ENCODE measurements at places on chromosomes 13 and 19.

DNA sequence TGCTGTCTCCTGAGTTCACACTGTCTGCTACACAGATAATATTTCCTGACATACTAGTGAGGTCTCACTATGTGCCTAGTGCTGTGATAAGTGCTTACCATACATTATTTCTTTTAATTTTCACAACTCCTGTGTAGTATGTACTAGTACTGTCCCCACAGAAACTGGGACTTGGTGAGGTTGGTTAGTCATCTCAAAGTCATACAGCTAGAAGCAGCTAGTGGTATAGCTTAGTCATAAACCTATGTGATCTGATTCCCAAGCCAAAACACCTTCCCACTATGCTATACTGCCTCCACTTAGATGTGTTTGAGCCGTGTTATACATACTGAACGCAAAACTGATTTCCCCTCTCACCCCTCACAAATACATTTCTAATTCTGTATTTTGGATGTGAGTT, 10.5 kb downstream of the MTMR6 start:
- DNase-seq, result no peak

DNA sequence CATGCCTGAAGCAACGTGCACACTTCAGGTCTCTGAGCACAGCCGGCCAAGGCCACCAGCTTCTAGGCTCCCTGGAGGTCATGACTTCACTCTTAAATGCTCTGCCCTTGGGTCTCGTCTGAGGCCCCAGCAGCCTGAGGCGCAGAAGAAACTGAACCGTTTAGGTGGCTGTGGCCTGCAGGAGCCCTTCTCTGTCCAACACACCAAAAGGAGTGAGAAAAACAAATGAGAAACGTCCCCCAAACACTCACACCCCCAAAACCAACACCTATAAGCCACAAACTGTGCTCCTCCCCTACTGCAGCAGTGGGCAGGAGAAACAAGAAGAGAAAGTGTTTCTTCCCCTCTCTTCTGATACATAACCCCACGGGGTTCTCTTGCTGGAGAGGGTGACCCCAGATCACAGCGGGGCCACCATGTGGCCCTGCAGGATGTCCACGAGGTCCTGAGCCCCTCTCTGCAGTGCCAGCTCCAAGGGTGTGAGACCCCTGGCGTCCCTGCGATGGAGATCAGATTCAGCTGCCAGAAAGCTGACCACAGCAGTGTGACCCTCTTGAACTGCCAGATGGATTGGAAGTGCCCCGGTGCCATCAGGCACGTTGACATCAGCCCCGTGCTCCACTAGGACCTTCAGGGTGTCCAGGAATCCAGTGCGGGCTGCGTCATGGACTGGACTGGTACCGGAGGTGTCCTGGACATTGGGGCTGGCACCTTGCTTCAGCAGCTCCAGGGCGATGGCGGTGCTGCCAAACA, 1.0 kb upstream of the KRI1 start:
- DNase-seq, result no peak

DNA sequence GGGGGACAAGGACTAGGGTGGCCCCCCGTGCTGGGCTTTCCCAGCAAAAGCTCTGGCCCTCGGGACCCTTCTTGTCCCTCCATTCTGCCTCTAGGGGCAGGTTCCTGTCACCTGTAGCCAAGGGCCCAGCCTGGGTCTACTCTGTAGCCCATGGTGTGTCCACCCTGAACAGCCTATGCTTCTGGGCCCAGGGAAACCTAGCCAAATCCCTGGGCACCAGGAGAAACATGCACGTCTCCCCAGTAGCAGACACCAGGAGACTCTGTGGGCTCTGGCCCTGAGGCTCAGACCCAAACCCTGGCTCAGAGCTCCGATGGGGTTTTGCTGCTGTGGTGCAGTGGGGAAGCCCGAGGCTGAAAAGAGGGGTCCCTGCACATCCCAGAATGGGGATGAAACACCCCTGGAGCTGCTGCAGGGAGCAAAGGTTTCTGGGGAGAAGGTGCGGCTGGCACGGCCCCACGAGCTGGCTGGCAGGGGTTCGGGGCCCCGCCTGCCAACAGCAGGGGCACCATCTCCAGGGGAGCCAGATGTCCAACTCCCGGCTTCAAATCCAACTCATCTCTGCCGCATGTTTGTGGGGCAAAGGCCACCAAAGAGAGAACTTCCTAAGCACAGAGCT, 18.2 kb downstream of the CEBPG start:
- DNase-seq, result no peak

DNA sequence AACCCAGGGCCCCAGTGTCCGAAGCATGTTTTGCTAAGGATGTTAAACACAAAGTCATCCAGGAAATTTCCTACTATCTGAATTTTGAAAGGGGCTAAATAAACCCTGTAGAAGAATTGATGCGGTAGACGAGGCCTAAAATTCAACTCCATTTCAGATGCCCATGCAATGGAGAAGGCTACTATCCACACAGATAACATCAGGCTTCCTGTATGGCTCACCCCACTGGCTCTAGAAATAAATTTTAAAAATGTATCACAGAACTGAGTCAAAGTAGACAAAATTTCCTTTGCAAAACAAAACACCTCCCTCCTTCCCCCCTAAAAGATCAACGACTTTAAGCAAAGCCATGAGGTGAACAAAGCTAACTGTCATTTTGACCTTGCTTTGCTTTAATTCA, 188.4 kb downstream of the ABCC4 start:
- DNase-seq, result no peak

- DNase-seq, result no peak
Measured at GRCh38 chr13:80884056-80884785, 543.3 kb upstream of the SPRY2 start.

DNA sequence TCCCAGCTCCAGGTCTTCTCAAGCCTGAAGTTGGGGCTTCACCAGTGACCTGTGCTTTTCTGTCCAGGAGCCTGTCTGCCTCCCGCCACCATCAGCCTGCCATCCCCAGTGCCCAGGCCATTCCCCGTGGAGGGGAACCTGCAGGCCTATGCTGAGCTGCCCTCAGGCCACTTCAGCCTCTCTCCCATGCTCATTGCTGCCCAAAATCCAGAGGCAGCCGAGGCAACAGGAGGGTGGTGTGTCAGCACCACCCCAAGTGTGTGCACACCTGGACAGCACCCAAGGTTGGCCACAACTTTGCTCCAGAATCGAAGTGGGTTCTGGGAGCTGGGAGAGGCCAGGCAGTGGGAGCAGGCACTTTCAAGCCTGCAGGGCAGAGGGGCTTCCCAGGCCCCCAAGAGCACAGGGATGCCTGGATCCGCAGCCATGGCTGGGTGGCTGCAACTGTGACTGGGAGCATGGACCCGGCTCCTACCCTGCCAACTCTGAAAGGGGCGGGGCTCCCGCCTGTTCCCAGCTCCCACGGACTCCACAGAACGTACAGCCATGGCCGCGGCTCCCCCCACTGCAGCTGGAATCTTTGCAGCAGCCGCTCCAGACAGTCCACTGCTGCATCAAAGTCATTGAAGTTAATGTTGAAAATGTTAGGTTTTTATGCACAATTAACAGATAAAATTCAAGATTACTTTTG, 1747.0 kb downstream of the OLFM4 start:
- DNase-seq, result no peak

DNA sequence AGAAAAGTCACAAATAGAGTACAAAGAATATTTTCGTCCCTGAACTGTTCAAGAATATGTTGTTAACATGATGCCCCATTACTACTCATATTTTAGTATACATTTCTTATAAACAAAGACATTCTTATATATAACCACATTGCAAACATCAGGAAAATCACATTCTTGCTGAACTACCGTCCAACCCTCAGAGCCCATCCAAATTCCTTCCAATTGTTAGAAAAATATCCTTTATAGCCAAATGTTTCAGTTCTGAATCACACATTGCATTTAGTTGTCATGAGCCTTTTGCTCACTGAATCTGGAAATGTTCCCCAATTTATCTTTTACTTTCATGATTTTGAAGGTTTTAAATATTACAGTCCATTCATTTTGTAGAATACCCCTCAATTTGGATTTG, 467.8 kb upstream of the ARGLU1 start:
- DNase-seq, result no peak

- no peak for DNase-seq
Measured at GRCh38 chr13:86960876-86961275, 710.3 kb upstream of the SLITRK5 start.

- DNase-seq, result no peak
Measured at GRCh38 chr19:54428323-54429175, 13.3 kb downstream of the TTYH1 start.

GRCh38 chr13:44619651-44620050, 43.5 kb upstream of the TSC22D1 start:
- no peak for DNase-seq

DNA sequence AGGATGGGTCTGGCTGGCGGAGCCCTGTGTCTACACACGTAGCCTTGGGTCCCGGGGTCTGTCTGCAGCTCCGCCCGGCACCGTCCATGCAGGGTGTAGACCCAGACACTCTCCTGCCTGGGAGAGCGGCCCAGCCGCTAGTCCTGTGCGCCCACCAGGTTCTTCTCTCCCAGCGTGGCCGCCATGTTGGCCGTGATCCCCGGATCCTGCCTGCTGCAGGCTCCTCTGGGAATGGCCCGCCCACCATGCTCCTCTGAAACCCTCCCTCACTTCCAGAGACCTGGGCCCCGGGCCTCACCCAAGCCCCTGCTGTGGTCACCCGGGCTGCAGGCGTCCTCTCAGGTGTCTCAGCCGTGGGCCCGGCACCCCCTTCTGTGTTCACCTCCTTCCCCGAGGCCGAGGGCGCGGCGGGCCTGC, 57.7 kb upstream of the MCF2L start:
- DNase-seq, result no peak

DNA sequence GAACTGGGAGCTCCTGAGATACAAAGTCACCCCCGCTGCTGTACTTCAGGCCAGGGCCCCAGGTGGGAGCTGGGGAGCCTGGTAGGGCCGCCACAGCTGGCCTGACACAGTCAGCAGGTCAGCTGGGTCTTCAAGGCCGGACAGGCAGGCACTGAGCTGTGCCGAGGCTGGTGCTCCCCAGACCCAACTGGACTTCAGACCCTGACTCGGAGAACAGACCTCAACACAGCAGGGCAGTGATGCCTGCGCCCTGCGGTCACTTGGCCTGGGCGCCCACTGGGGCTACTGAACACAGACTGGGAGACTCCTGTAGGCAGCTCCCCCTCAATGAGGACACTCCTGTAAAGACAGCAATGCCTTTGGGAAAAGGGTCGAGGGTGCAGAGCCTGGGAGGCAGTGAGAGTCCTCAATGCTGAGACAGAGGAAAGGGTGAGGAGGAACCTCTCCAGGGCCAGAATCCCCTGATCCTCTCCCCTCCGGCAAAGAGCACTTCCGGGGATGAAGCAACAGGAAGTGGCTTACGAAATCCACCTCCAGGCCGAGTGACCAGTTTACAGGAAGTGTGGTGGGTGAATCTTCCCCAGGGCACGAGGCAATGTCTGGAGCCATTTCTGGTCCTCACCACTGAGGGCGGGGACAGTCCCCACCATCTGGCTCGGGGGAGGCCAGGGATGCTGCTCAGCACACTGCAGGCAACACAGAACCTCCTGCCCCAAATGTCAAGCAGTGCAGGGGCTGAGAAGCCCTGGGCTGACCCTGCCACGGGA, 40.8 kb upstream of the ISYNA1 start:
- DNase-seq, result peak; percentile 3

- no peak for DNase-seq
Measured at GRCh38 chr19:31946491-31946890, 398.9 kb upstream of the ZNF507 start.

DNA sequence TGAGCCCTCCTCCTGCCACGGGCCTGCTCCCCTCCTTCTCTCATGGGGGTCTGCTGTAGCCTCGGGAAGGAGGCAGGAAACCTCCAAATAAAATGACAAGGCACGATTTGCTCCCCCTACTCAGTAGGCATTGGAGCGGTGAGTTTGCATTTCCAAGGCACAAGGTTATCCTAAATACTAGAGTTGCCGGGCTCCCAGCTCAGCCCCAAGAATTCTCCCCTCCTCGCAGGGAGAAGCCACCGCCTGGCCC, 1.5 kb downstream of the CEBPA start:
- no peak for DNase-seq

- no peak for DNase-seq
Measured at GRCh38 chr19:5494773-5495172, 39.6 kb downstream of the ZNRF4 start.

DNA sequence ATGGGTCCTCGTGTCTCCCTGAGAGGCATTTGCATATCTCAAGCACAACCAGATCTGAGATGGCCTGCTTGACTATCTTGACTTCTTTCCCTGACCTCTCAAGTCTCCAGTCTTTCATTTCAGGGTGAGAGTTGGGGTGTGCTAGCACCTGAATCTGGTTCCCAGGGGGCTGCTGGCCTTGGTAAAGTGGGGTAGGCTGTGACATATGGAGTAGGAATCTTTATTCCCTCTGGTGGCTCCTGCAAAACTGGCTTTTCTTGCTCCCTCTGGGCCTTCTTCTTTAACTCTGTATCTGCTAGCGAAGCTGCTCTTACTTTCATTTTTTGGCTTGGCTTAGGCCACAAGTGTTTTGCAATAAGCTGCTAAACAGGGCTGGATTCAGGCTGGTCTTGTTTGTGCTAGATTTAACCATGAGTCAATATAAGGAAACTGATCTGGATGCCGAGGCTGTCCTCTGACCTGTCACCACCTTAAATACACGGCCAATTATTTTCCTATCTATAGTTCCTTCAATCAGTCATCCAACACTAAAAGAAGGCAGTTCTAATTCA, 42.3 kb downstream of the ZNF493 start:
- no peak for DNase-seq

- DNase-seq, result no peak
Measured at GRCh38 chr13:42699912-42700311, 81.5 kb upstream of the FAM216B start.
